ENCODE measurements at places on chromosomes 2 and 18.

DNA sequence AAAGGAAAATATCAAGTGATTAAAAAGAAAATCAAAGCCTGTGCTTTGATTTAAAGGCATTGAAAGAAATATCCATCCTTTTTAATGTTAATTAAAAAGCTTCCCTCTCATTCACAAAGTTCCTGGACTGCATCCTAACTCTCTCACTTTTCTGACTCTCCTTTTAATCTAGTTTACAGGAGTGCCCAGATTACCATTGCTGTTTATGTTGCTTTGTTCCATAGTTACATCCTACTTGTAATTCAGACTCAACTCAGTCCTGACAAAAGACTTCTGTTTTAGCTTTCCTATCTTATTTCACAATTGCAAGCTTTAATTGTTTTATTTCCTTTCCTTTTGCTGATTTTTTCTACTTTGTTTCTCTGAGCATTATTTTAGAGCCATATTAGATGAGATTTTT lies 160.7 kb upstream of the DTNA start:
- DNase-seq: no peak

GRCh38 chr2:200054681-200055468 lies 99.5 kb downstream of the MAIP1 start:
- no peak for DNase-seq

- no peak for DNase-seq
Observed at GRCh38 chr2:32931945-32932709, 14.6 kb upstream of the LTBP1 start.

GRCh38 chr2:225276207-225276606 lies 123.3 kb upstream of the NYAP2 start:
- DNase-seq: no peak

- DNase-seq: no peak
Observed at GRCh38 chr18:47409519-47409918, 158.1 kb upstream of the SKOR2 start.

- no peak for DNase-seq
Observed at GRCh38 chr2:102592601-102593000, 26.8 kb upstream of the SLC9A2 start.

GRCh38 chr2:177929662-177930522 lies 142.7 kb downstream of the PDE11A start:
- DNase-seq: no peak

DNA sequence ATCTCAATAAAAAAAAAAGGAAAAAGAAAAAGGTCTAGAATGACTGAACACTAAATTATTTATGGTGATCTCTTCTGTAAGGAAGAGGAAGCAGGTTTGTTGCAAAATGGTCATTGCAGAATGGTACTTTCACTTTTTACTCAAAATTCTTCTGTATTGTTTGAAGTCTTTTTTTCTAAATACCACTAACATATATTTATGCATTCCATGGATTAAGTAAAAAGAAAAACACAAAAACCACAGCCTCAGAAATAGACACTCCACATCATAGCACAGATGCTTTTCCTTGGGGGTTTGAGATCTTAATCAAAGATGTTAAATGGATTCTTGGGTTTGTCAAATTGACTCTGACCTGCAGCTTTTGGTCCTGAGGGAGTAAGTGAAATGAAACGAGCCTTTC lies 47.4 kb downstream of the RHOB start:
- DNase-seq: no peak

- no peak for DNase-seq
Observed at GRCh38 chr18:22470248-22471235, 52.8 kb upstream of the CTAGE1 start.

DNA sequence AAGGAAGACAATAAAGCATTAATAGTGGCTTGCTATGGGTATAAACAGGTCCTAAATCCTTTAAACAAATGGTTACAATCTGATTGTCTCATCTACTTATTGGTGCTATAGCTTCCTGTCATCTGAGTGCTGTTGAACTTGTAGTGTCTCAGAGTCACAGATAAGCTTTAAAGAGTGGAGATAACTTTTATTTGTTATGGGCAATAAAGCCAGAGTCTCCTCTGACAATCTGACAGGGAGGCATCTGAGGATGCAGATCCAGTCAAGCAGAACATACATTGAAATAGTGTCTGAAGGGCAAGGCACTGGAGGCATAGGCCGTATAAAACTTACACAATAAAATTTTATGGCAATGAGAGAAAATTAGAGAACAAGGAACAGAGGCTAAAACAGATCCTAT lies 1132.4 kb upstream of the CDH2 start:
- no peak for DNase-seq

- no peak for DNase-seq
Observed at GRCh38 chr2:162524192-162524591, 180.3 kb downstream of the GCA start.

- DNase-seq: no peak
Observed at GRCh38 chr2:85291425-85292023, 36.3 kb downstream of the TGOLN2 start.

GRCh38 chr2:9897331-9897737 lies 54.1 kb downstream of the TAF1B start:
- peak; percentile 93 for DNase-seq

GRCh38 chr2:118774458-118775133 lies 72.9 kb downstream of the EN1 start:
- DNase-seq: no peak

DNA sequence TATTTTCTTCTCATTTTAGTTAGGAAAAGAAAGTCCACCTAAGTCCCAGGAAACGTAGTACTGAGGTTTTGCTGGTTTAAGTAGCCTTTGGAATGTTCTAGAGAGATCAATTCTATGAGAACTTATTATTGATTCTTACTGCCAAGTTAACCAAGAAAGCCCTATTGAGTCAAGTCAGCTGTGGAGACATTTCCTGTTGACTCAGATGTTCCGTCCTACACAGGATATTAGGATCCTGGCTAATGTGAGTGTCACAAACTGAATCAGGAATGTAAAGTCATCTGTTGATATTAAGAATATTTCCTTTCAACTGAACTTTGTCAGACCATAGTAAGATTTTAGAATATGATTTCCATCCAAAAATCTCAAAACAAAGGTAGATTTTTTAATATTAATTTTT lies 654.3 kb downstream of the LRRTM4 start:
- DNase-seq: no peak
